ENCODE measurements at places on chromosomes 16 and 17. TPM values are rescaled to one million over a fixed set of nuclear protein-coding genes. Genes with fewer than 3 reads are reported as not detected.
A peak's percentile ranks its signal among the peaks of the same experiment; 100 is the strongest.

Gene RNF227
- total RNA-seq: 6.9 TPM

GRCh38 chr16:931626-932500 is 38.9 kb downstream of the LMF1 start:
- no peak for DNase-seq

GRCh38 chr16:11161974-11162373 is 94.0 kb downstream of the SOCS1 start:
- no peak for DNase-seq

DNA sequence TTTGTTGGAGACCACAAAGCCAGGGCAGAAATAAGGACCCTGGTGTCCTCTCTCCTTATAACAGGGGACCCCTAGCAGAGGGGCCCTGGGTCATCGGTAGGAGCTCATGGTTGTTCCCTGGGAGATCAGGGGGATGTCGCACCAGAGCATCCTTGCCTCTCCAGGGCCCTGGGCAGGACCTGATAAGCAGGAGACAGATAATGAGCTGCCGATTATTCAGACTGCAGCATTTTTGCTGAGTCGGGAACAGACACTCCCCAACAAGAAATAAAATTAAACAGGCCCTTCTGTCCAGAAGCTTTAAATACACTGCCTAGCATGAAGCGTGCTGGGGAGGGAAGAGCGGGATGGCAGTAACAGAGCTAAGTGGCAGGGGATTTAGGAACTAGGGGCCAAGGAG is 15.4 kb upstream of the GFAP start:
- no peak for DNase-seq

DNA sequence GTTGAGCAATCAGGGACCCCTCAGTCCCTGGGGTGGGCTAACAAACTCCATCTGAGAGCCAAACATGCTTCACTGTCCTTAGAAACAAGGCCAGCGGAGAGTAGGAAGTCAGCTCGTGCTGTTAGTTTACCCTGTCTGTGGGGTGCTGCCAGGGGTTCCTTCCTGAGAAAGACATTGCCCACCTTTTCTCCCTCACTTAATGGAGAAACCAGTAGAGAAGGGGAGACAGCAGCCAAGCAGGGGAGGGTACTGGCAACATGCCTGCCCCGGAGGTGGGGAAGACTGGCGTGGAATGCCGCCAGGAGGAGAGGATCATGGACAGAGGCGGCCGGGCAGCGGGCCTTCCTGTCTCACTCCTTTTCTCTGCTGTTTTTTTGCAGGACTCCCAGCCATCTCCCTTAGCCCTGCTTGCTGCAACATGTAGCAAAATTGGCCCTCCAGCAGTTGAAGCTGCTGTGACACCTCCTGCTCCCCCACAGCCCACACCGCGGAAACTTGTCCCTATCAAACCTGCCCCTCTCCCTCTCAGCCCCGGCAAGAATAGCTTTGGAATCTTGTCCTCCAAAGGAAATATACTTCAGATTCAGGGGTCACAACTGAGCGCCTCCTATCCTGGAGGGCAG is 19.9 kb downstream of the SP2 start:
- DNase-seq: no peak

Gene DPEP3
- not detected for total RNA-seq

DNA sequence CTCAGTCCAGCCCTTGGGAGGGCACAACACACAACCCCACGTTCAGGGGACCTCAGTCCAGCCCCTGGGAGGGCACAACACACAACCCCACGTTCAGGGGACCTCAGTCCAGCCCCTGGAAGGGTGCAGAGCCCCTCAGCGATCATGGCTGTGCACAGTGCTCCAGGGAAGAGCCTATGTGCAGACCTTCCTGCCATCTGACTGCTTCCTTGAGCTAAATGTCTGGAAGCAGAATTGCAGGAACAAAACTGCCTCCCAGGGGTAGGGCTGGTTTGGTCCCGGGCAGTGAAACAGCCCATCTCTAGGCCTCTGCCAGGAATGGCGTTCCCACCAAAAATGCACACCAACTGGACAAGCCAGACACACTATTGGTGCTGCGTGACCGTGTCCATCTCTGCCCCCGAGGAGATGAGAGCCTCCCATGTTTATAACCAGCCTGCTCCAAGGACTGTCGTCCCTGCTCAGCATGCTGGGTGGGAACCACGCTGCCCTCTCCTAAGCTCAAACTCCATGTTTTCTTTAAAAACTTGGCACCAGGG is 44.0 kb downstream of the ZNF276 start:
- no peak for DNase-seq

DNA sequence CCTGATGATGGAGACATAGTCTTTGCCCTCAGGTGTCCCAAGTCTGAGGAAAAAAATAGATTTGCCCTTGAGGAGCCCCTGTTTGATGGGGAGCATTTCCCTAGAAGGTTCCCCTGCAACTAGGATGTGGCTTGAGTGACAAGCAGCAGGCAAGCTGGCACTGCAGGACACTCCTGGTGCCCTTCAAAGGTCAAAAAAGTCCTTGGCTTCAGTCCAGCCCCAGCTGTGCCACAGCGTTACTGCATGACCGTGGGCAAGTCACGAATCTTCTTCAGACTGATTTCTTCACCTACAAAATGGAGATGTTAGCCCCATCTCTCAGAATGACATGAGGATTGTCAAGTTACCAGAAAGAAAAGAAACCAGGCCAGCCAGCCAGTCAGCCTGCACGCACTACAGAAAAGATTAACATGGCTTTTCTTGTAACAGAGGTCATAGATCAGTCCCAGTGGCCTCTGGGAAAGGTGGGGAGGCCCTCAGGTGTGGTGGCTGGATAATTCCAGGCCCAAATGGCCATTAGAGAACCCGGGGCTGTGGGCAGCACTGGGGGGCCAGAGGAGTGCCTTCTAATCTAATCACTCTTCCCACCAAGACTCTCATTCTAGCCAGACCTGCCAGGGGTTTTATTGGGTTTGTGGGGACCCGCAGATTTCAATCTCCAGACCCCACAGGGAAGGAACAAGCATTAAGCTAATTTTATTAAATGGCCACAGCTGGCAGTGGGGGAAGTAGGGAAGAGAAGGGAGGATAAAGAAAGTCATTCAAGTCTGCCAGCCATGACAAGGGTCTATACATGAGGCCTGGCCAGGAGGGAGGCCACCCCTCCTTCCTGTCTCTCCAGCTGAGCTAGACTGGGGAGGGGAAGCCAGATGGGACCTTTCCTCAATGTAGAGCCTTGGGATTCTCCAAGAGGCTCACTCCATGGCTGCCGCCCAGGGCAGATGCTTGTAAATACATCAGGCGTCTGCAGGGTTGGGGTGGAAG is 9.7 kb upstream of the KIF18B start:
- DNase-seq: no peak

- DNase-seq: no peak
Observed at GRCh38 chr17:41413982-41414381, 10.4 kb downstream of the KRT37 start.

DNA sequence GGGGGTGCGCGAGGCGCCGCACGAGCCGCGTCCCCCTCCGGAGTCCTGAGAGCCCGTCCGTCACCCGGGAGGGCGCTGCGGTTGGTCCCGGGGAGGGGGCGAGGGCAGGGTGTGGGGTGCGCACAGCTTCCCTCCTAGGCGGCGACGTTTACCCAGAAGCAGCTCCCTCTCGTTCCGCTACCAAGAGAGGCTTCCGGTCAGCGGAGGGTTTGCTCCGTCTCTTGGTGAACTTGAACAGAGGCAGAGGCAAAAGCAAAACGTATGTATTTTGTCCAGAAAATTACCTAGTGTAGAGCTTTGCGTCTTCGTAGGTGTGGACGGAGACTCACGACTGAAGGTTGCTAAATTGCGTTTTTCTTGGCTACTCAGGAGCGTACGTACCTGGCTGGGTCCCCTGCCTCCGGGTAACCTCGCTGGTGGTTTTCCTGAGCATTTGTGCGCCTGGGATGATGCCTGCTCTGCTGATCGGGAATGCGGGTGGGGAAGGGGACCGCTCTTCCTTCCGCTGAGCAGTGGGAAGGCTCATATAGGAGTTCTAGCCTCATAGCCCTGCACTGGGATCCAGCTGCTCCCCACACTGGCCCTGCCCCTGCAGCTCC is 833 bp downstream of the WSCD1 start:
- no peak for DNase-seq

Gene CA7
- not detected for total RNA-seq

Gene SLFN14
- not detected for total RNA-seq

- peak; percentile 82 for DNase-seq
Observed at GRCh38 chr17:59220328-59221158, at the start of gene GDPD1. GDPD1 (plus strand) TSS chr17:59220511; CDS start chr17:59220610, 99 bp downstream.

Gene CDK3
- 2.9 TPM for total RNA-seq

DNA sequence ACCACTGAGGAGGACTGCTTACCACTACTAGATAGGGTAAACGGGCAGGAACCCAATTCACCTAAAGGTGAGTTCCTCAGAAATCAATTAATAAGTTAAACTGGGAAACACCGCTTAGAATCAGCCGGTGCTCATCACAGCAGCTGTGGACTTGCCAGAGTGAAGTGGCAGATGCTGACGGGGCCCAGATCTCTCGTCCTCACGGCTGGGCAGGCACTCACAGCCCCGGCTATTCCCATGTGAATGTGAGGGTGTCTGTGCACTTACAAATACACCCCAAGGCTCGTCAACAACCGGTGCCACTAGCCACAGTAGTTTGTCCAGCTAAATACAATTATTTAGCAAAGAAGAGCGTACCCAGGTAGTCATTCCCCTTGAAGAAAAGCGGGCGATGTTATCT is 29.7 kb downstream of the MBTPS1 start:
- DNase-seq: no peak

- DNase-seq: no peak
Observed at GRCh38 chr16:59440-60059, 5.9 kb downstream of the SNRNP25 start.

- DNase-seq: no peak
Observed at GRCh38 chr16:56258508-56259424, 67.5 kb downstream of the GNAO1 start.

- no peak for DNase-seq
Observed at GRCh38 chr17:67435122-67435521, 58.0 kb downstream of the PITPNC1 start.

GRCh38 chr17:49815761-49816281 is 27.3 kb downstream of the KAT7 start:
- DNase-seq: peak; percentile 19

Gene HEATR3
- total RNA-seq: 38.6 TPM

GRCh38 chr16:17556276-17557052 is 85.7 kb upstream of the XYLT1 start:
- DNase-seq: no peak

- DNase-seq: no peak
Observed at GRCh38 chr17:74521701-74522201, 9.5 kb downstream of the CD300LB start.

Gene CDH13
- total RNA-seq: 162 TPM

Gene ENDOV
- 13.7 TPM for total RNA-seq

DNA sequence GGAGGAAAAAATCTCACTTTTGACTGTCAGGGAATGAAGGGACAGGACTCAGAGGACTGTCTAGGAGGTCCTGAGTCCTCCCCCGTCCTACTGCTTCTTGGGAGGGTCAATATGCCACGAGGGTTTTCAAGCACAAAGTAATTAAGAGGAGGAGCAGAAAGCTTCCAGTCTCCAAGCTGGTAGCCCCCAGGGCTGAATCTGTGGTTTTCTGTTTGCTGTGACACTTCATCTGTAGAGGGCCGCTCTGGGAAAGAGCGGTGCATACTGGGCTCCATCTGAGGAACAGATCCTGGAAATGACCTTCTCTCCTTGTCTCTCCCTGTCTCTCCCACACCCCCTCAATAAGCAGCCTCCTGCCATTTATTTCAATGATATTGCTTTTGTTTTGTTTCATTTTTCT is 180.1 kb upstream of the SDK2 start:
- DNase-seq: no peak

- DNase-seq: no peak
Observed at GRCh38 chr16:57476546-57477410, 9.5 kb downstream of the DOK4 start.

DNA sequence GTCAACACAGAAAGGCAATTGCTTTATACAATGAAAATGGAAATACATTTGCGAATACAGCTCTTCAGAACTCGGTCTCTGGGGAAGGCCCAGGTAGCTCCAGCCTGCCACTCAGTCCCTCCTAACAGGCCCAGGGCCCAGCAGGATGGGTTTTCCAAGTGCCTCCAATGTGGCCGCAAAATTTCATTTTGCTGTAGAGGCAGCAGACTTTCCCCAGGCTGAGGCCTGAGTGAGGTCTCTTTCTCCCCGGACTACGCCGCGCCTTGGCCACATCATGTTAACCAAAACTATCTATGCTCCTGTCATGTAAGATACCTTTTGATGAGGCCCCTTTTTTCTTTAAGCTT is 606.0 kb upstream of the SALL1 start:
- no peak for DNase-seq

Gene NSMCE1
- total RNA-seq: 50.1 TPM

GRCh38 chr17:55430541-55431288 is 9.1 kb upstream of the MMD start:
- DNase-seq: no peak

DNA sequence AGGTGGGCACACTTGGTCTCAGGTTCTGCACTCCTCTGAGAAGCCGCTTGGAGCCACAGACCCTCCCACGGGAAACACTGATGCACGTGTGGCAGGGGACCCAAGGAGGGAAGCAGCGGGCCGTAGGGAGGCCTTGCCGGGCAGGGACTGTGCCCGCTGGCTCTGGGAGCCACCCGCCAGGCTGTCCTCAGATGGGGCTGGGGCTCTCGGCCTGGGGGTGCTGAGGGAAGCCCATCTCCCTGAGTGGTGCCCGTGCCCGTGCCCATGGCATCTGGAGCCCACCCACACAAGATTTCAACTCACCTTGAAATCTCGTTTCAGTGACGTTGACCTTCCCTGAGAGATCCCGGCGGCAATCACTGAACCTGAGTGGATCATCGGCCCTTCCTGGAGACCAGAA is 12.6 kb upstream of the CCDC154 start:
- no peak for DNase-seq

DNA sequence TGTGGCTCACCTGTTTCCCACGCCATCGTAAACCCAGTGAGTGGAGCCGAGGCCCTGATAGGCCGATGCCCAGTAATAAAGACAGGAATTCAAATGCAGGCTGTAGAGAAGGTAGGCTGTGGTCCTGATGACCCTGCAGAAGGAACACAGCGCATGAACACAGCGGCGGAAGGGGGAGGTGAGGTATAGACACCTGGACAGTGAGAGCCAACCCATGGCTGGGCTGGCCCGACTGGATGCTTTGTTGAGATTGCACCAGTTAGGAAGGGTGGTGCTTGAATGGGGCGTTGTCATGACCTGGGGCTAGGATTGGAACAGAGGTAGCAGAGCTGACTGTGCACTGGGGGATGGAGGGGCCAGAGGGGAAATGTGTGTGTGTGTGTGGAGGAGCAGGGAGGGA is 59.2 kb downstream of the CNGB1 start:
- DNase-seq: no peak

- DNase-seq: no peak
Observed at GRCh38 chr17:7848131-7848579, 6.7 kb upstream of the TMEM88 start.
